ENCODE measurements at places on chromosomes 5 and 9.

DNA sequence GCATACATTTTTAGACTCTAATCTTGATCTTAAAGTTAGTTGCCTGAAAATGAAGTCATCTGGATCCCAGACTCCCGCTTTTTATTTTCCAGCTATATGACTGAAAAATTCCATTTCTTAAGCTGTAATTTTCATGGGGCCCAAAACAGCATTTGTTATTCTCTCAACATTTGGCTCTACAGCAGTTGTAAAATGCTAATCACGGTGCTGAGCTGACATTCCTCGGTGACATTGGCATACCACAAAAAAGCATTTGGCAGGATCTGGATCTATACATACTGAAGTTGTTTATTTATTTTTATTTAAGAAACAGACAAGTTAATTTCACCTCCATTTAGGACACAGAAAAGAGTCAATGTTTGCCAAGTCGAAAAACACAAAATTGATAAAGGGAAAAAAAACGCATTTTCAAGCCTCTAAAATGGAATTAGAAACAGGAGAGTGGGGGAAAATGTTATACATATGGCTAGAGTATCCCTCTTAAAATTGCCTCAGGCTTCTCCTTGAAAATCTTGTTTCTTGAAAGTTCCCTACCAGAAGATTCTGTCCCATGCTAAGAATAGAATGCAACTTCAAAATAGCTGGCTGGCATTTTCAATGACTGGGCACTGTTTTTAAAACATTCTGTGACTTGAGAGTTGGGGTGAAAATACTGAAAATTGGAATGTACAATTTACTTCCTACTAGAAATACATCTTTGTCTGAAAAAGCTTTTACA lies 207.5 kb upstream of the TBCA start:
- DNase-seq: no peak

GRCh38 chr5:158643840-158644239 lies 455.9 kb downstream of the EBF1 start:
- DNase-seq: no peak

DNA sequence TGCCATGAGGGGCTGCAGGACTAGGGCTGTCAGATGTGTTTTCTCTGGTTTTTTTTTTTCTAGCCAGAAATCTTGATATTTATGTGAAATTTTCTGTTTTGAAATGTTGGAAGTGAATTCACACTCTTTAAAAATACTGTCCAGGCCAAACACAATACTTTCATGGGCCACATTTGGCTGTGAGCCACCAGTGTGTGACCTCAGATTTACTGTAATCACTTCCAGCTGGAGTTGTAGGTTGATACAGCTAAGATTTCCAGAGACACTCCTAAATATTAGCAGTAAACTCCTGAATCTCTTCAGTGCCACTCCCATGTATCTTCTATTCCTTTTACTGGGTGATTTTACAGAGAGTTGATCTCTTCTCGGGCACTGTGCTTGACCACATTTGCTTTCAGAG lies 92.2 kb upstream of the CKMT2 start:
- no peak for DNase-seq

GRCh38 chr5:39211773-39212172 lies 7.6 kb downstream of the FYB1 start:
- DNase-seq: no peak

DNA sequence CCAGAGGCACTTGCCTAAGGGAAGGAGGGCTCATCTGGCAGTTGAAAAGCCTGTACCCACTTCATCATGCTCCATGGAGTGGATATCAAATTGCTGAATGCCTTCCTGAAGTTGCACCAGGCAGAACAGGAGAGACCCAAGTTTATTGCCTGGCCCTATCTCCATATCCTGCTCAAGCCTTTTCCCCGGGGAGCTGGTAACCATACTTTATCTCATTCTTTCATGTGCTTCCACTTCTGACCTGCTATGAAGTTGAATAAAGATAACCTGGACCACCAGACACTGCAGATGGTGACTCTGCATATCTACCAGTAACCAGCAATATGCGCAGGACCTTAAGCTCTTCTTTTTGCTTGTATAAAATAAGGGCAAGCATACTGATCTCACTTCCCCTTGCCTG lies 1397.5 kb upstream of the CDH6 start:
- no peak for DNase-seq

DNA sequence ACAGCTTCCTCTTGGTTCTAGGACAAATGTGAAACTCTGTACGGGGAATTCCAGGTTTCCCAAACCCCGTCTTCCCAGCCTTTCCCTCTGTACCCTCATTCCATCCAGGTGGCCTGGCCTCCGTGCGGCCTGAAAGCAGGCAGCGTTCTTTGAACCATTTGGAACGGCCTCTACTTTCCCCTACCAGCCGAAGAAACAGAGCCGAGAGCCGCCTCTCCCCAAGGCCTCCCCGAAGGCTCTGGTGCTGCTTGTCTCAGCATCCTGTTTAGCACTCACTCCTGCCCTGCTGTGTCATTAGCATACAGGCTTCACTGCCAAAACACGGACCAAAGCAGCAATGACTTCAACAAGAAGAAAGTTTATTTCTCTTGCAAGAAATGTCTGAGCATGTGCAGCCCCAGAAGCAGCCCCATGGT lies 137.7 kb downstream of the HSD17B3 start:
- DNase-seq: no peak

DNA sequence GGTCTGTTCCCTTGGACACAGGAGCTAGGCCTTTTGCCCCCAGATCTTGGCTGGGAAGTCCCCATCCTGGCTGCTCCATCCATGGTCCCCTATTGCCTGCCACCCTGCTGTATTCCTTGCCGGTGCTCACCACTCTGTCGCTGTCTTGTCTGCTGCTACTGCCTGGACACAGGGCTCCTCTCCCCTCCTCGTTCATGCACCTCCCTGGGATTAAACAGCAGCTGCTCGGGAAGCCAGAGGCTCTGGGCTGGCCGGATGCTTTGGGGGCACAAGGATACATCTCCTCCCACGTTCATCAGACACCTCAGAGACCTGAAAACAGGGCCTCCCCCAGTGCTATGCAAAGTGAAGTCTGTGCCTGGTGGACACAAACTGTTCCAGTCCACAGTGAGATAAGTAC lies 110.4 kb downstream of the ZNF354C start:
- DNase-seq: no peak

- DNase-seq: no peak
Observed at GRCh38 chr9:124462739-124463138, 12.5 kb downstream of the ADGRD2 start.

GRCh38 chr5:180130876-180131740 lies 59.5 kb upstream of the RNF130 start:
- no peak for DNase-seq

- no peak for DNase-seq
Observed at GRCh38 chr5:59487068-59487686, 406.3 kb downstream of the PDE4D start.

DNA sequence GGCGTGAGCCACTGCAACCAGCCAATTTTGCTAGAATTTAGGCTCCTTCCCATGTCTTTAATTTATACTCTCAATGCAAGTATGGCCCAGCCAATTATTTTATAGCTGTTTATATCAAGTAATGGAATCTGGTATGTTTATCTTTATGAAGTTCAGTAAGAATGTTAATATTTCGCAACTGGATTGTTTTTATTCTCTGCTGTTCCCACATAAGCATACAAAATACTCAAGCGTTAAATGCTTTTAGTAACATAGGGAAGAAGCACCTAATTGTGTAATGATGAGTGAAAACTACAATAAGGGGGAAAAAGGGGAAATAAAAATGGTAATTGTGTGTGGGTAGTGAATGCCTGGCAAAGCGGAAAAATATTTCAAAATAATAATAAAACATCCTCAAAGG lies 21.3 kb downstream of the PWWP2A start:
- no peak for DNase-seq

DNA sequence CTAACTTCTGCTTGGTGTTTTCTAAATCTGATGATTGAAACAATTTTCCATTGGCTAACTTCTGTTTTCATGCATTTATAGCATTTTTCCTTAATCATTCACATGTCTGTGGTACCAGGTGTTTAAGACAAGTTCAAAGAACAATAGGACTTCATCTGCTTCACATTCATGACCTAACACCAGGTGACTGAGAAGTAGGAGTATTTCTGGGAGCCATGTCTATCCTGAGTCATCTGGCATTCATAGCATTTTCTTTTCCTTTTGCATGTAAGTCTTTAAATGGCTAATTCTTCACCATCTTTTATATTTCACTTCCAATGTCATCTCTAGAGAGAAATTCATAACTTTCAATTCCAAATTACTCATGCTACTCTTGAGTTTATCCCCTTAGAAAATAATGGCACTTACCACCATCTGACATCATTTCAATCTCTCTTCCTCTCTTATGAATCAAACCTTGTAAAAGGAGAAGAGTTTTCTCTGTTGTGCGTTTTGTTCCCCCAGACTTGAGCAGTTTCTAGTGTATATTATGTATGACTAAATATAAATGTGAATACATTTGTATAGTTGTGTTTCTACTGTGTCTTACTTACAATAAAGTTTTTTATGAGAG lies 1196.1 kb upstream of the CDH9 start:
- no peak for DNase-seq
